Immature natural killer cell (primary cell): ENCODE measurements at places on chromosomes 4 and X. TPM values are rescaled to one million over a fixed set of nuclear protein-coding genes. Genes with fewer than 3 reads are reported as not detected.

DNA sequence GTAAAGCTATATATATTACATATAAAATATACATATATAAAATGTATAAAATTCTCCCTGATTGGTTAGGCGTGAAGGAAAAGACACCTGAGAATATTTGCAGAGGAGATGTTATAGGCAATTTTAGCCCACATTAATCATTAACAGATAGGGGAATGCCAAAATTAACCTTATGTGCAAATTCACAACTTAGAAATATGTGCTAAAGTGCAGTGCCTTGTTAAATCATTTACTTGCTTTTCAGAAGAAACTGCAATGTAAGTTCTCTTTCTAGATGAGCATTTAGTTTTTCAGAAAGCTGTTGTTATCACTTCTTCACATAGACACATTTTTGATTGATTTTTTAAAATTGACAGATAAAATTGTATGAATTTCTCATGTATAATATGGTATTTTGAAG lies 5.6 kb downstream of the TASL start:
- no peak for DNase-seq

- no peak for DNase-seq
These were observed 8.0 kb upstream of the ART3 start for GRCh38 chr4:76066546-76066945.

ATP7A gene
- polyA plus RNA-seq = 4.7 TPM

DNA sequence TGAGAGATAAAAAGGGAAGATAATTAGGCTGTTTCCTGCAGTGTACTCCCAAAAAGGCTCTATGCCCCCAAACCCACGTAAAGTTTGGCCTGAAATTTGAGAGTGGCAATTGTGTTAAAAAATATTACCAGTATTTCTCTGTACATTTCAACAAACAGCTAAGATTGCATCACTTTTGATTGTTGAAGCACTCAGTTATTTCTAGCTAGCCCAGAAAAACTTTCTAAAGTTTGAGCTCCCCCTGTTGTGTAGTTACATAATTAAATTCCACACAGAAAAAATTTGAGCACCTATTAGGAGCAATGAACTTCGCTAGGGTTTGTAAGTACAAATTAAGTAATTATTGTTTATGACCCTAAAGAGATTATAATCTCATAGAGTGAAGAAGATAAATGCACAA lies 109.4 kb downstream of the DLG3 start:
- no peak for DNase-seq

- DNase-seq = no peak
These were observed at the start of gene FHDC1 for GRCh38 chr4:152935631-152936445. FHDC1 (plus strand) TSS chr4:152936323; CDS start chr4:152943058, 6,735 bp downstream.

- no peak for DNase-seq
These were observed 182.8 kb upstream of the C1QTNF7 start for GRCh38 chr4:15245006-15245530.

DNA sequence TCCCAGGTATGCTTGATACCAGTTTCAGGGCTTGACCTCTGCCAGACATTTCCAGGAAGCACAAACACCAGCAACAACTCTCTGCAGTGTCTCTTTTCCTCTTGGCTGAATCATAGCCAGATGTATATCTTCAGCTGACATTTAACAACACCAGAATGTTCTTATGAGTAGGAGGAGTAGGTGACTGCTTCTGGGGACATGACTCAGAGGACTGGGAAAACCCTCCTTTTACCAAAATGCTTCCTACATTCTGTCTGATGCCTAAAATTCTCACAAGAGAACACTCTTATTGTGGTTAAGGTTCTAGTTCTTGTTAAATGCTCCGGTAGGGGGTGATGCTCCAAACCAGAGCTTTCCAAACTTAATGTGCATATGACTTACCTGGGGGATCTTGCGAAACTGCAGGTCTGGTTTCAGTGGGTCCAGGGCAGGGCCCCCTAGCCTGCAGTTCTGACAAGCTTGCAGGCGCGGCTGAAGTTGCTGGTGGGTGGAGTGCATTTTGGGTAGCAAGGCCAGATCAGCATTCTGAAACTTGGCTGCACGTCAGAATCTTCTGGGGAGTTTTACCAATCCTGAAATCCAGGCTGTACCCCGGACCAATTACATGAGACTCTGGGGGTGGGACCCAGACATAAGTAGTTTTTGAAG lies 329.3 kb upstream of the RPS6KA3 start:
- DNase-seq = no peak

DNA sequence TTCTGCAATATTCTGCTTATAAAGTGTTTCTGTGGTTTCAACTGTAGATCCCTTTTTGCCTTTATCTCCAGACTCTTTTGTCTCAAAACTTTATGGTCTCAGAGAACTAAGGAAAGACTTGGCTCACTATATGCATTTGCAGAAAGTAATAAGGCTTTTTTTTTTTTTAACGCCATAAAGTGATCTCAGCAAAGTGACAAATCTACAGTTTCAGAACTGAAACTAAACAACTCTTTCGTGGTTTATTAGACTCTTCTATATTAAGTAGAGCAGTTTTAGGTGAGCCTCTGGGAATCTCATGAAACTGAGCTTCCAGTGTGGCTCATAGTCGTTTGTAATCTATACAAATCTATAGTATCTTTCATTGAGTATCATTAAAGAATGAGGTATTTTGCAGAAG lies 15.3 kb downstream of the ATP7A start:
- DNase-seq = no peak

MAGEC2 gene
- not detected for polyA plus RNA-seq

GRCh38 chrX:152861116-152861515 lies 30.3 kb downstream of the NSDHL start:
- no peak for DNase-seq

TRO gene
- polyA plus RNA-seq = not detected

DNA sequence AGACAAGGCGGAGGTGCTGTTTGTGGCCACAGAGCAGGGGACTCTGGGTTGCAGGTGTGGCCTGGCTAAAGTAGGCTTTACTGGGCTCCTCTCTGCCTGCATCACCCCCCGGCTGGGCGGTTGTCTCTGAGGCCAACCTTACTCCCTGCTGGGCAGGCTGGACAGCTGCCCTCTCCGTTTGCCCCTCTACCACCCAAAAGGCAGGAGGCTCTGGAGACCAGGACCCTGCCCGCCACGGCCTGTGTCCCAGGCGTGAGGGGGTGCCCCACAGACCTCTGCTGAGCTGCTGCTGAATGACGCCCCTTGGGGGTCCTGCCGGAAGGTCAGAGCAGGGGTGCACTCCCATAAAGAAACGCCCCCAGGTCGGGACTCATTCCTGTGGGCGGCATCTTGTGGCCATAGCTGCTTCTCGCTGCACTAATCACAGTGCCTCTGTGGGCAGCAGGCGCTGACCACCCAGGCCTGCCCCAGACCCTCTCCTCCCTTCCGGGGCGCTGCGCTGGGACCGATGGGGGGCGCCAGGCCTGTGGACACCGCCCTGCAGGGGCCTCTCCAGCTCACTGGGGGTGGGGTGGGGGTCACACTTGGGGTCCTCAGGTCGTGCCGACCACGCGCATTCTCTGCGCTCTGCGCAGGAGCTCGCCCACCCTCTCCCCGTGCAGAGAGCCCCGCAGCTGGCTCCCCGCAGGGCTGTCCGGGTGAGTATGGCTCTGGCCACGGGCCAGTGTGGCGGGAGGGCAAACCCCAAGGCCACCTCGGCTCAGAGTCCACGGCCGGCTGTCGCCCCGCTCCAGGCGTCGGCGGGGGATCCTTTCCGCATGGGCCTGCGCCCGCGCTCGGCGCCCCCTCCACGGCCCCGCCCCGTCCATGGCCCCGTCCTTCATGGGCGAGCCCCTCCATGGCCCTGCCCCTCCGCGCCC lies 920 bp downstream of the HTT-AS start:
- DNase-seq = no peak

DGKK gene
- polyA plus RNA-seq = 0.68 TPM

GRCh38 chr4:113908829-113909228 lies 70.6 kb downstream of the ARSJ start:
- DNase-seq = peak; percentile 2

- no peak for DNase-seq
These were observed 54.4 kb downstream of the ELF4 start for GRCh38 chrX:130055899-130056298.

ADH1B gene
- not detected for polyA plus RNA-seq

ERCC6L gene
- 0.38 TPM for polyA plus RNA-seq

RASGEF1B gene
- 7.3 TPM for polyA plus RNA-seq

GRCh38 chr4:98706200-98706813 lies 47.9 kb upstream of the TSPAN5 start:
- peak; percentile 76 for DNase-seq

DKK2 gene
- not detected for polyA plus RNA-seq

SLC49A3 gene
- polyA plus RNA-seq = 6.1 TPM

ARL9 gene
- 0.28 TPM for polyA plus RNA-seq

- DNase-seq = no peak
These were observed 1083.5 kb upstream of the ADGRL3 start for GRCh38 chr4:60116592-60116991.
